Stimulated activated CD8-positive, alpha-beta memory T cell treated with anti-CD3 and anti-CD28 coated beads, Interleukin-4, amount 100 ng/mL, for 24 hours (primary cell): ENCODE measurements at places on chromosomes 3 and 15.

GRCh38 chr3:8500989-8501370, 643 bp upstream of the LMCD1 start:
- DNase-seq: no peak

GRCh38 chr3:86378829-86379228, 612.1 kb downstream of the VGLL3 start:
- no peak for DNase-seq

- no peak for DNase-seq
Measured at GRCh38 chr3:95434491-95434890, 1371.6 kb downstream of the NSUN3 start.

DNA sequence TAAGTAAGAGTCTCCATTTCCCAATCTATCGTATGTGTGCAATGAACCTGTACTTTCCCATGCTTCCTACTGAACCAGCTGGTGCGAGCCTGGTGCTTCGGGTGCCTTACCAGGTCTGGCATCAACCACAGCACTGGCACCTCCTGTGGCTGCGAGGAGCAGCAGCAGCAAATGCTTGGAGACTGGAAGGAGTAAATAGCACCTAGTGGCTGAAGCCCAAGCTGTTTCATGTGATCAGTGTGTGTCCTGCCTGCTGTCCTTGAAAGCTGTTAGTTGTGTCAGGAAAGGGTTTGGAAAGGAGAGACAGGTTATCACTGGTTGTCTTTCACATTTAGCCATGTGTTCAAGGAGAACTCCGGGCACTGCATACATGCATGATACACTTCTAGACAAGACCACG, 31.8 kb downstream of the PCOLCE2 start:
- no peak for DNase-seq

- DNase-seq: no peak
Measured at GRCh38 chr3:171994646-171995428, 44.5 kb upstream of the FNDC3B start.

DNA sequence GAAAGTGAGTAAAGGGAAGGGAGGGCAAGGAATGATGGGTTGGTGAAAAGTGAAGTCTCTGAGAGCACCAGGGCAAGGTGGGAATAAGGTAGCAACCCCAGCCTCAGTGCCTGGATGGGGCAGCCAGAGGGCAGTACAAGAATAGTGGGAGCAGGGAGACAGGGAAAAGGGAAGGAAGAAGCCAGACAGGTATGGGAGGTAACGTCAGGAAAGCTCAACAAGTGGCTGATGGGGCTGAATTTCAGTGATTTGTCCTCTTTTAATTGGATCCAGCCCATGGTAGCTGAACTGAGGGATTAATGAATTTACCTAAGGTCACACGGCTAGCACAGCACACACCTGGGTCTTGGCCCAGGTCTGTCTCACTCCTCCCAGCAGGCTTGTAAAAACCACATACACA, 12.6 kb downstream of the RORA start:
- no peak for DNase-seq
